ENCODE measurements at places on chromosomes 12 and 14.

DNA sequence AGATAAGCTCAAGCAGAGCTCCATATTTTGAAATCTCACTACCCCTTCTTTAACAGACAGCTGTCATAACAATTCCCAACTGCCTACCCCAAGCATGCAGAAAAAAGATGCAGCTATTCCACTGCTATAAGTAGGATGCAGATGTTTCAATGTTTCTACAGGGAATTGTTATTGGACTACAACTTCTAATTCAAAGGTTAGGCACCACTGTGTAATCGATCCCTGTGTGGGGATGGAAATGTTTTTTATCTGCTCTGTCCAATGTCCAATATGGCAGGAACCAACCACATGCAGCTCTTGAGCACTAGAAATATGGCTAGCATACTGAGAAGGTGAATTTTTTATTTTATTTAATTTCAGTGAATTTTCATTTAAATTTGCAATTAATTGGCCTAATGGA is 208.6 kb downstream of the SLC2A13 start:
- no peak for DNase-seq

DNA sequence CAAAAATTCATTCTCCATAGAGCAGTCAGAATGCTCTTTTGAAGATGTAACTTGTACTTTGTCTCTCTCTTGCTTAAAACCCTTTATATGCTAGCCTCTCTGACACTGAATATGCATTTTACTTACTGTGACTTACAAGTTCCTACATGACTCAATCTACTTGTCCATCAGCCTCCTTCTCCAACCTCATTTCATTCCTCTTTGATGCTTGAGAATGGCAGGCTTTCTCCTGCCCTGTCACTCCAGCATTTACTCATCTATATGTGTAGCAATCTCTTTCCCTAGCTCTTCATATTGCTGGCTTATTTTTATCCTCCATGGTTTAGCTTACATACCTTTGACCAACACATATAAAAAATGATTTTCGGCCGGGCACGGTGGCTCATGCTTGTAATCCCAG is 561.9 kb downstream of the CCER1 start:
- DNase-seq: no peak

DNA sequence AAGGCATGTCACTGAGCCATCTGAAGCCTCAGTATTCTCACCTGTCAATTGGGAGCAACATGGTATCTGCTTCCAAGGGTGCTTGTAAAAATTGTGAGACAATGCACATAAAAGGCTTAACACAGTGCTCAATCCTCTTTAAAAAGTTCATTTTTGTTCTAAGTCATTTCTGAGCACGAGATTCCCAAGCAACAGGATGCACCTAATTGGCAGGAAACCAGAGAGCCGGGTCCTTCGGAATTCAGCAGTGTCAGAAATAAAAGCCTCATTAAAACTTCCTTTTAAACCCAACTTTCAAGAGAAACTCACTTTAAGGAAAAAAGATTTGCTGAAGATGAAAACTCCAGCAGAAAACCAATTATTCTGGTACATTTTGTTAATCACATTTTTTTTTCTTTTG is 112.4 kb upstream of the NOS1 start:
- no peak for DNase-seq

GRCh38 chr14:46573498-46573897 is 78.1 kb downstream of the RPL10L start:
- DNase-seq: no peak

- no peak for DNase-seq
Measured at GRCh38 chr14:102786768-102787167, 9.5 kb downstream of the TRAF3 start.

DNA sequence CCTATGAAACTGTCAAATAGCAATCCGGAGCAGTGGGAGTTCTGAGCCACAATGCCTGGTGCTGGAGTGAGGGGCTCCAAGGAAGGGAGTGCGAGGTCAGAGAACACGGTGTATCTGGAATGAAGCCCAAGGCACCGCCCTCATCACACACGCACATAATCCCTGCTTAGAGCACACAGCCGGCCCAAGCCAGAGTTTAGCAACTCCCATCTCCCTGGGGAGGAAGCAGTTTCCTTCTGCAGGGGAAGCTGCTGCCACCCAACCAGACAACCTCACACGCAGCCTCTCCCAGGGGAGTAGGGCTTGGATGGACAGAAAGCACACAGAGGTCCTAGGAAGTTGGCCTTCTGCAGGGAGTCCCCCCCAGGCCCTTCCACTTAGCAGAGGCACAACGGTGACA is 31.3 kb downstream of the ACTN1 start:
- DNase-seq: no peak

Data from putamen (tissue), 1 donor.